ENCODE measurements at places on chromosomes 11 and 22.

DNA sequence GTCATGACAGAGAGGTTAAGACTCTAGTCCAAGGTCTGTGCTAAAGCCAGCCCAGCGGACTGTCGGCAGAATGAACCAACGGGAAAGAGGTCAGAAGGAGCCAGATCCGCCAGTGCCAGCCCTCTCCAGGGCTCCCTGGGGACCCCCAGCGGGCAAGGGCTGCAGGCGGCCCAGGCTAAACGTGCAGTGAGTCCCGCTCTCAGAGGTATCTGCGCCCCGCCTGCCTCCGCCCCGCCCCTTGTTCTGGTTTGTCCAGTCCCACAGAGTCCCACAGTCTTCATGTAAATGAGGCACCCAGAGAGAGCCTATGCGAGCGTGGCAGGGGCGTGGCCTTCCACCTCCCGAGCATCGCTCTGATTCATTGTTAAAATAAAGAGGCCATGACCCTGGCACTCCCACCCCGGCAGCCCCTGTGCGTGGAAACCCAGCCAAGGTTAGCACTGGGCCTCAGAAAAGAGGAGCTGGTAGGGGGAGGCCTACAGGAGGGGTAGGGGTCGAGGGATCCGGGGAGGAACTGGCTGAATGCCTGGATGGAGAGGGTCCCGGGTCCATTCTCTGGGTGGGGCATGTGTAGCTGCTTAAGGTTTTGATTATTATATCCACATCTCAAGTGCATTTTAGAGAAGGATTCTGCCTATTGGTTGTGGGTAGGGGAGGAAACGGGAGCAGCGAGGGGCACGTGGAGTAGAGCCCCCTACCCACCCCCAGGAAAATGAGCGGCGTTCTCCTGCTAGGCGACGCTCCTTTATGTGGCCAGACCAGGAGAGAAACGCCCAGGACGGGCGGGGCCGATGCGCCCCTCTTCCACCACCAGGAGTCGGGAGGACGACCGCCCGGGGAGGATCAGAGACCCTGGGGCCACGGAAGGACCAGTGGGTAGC, at the start of gene TRIOBP:
Gene TRIOBP, plus strand, starts transcription at position 392 of the 881 bp plus-strand sequence. CDS start 4,318 bp downstream, outside the sequence.
- DNase-seq = peak; percentile 82

GRCh38 chr22:42959576-42960509, 55.1 kb downstream of the PACSIN2 start:
- no peak for DNase-seq

- no peak for DNase-seq
Observed at GRCh38 chr11:114291842-114292680, 4.1 kb upstream of the NNMT start.

- DNase-seq = no peak
Observed at GRCh38 chr11:86589856-86590589, 82.4 kb downstream of the ME3 start.

- no peak for DNase-seq
Observed at GRCh38 chr11:29448246-29448877, 568.5 kb downstream of the KCNA4 start.

DNA sequence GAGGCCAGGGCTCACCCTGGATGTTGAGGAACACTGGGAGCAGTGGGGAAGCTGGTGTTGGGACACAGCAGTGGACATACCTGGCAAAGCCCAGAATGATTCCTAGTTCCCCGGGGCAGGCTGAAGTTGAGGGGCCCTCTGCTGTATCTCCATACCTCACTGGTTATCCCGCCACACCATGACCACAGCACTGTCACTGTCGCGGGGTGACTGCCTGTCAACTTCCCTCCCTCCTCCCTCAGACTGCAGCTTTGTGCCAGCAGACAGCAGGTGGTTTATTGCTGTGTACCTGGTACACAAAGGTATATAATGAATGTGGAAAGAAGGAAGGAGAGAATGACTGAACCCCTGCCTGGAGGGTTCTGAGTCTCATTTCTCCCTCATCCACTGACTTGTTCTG, 318.7 kb downstream of the TMEM135 start:
- DNase-seq = no peak

GRCh38 chr11:2791139-2791520, 91.3 kb upstream of the KCNQ1OT1 start:
- no peak for DNase-seq

DNA sequence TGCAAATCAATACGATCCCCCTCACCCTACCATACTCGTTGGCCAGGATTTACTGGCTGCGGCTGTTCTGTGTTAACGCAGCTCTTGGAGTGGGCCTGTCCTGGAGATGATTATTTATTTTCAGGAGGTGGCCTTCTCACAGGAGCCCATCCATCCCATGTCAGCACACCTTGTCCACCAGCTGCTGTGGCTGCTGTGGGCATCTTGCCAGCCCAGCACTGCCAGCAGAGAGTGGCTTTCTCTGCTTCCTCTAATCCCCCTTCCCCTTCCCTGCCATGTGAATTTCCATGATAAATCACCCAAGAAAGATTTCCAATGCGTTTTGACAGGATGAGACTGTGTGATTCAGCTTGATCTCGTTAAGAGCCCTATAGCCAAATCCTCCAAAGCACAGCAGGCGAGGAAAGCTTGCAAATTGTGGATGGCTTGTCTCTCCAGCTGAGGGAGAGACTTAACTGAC, 309.1 kb upstream of the C11orf87 start:
- DNase-seq = no peak

GRCh38 chr22:28815111-28815510, 14.7 kb upstream of the XBP1 start:
- DNase-seq = peak; percentile 12

All from stimulated activated CD4-positive, alpha-beta T cell treated with anti-CD3 and anti-CD28 coated beads, Interleukin-4, amount 100 ng/mL, for 4 hours (primary cell).